Activated CD4-positive, alpha-beta T cell treated with anti-CD3 and anti-CD28 coated beads for 24 hours (primary cell): ENCODE measurements at places on chromosomes 5 and 9.

DNA sequence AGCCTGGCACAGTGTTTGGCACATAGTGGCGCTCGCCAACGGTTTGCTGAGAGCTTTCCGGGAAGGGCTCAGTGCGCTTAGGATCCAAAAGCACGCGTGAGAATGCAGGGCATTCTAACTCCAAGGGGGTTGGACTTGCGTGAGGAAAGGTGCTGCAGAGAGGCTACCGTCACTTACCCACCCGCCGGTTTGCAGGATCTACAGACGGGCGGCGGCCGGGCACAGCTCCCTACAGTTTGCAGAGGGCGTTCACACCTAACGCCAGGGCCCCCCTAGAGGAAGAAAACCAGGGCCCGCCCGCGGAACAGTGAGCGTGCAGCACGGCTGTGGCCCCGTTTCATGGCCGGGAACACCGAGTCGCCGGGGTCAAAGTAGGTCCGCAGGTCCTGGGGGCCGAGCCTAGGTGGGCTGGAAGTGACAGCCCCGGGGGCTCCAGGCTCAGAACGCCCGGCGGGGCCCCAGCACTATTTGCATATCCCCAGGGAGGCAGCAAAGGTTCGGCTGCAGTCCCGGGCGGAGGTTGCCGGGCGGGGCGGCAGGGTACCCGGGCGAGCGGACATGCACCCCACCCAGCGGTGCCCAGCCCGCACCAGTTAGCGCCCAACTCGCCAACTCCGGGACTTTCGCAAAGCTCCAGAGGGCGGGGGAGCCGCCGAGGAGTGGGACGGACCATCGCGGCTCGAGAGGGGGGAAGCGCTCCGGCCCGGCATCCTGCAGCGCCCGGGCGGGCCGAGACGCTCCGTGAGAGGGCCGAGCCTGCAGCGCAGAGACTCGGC lies 526 bp upstream of the GALNT10 start:
- peak; percentile 53 for DNase-seq

DNA sequence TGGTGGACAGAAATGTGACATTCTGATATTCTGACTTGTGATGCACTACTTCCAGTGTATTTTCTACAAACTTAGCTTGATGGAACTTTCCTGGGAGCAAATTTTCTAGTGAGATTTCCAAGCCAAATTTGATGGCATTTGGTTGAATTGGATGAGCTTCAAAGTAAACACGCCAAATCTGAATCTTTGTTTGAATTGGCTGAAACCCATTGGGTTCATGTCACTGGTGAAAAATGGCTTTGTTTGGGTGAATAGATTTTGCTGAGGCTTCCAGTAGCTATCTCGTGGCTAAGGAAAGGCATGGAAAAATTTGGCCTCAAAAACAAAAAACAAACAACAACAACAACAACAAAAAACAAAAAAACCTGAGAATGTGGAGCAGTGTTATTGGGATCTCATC lies 271.1 kb upstream of the RPS23 start:
- no peak for DNase-seq

GRCh38 chr5:79510638-79511037 lies 3.3 kb downstream of the HOMER1 start:
- DNase-seq, result no peak

GRCh38 chr9:6833518-6834192 lies 75.9 kb downstream of the KDM4C start:
- no peak for DNase-seq

- DNase-seq, result no peak
These were observed 484.9 kb downstream of the BNC2 start for GRCh38 chr9:16385590-16385989.

- no peak for DNase-seq
These were observed 624.2 kb upstream of the ZNF608 start for GRCh38 chr5:125370461-125371205.

DNA sequence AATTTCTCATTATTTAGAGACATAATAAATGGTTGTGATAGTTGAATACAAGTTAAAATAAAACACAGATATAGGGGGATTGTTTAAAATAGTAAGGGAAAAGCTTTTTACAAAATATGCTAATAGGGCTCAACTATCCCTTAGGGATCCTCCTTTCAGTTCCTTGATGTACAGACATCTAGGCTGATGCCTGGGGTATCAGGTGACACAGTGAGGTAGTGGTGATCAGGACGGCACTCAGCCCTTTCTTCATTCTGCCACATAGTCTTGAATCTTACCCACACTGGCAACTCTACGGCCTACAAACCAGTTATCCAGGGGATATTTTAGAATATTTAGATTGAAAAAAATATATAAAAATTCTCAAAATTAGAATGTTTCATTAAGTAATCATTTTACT lies 12.5 kb upstream of the SLC35D2 start:
- no peak for DNase-seq

GRCh38 chr5:2841208-2841607 lies 89.7 kb upstream of the IRX2 start:
- DNase-seq, result no peak

GRCh38 chr5:175548626-175549311 lies 70.4 kb downstream of the SFXN1 start:
- DNase-seq, result no peak

DNA sequence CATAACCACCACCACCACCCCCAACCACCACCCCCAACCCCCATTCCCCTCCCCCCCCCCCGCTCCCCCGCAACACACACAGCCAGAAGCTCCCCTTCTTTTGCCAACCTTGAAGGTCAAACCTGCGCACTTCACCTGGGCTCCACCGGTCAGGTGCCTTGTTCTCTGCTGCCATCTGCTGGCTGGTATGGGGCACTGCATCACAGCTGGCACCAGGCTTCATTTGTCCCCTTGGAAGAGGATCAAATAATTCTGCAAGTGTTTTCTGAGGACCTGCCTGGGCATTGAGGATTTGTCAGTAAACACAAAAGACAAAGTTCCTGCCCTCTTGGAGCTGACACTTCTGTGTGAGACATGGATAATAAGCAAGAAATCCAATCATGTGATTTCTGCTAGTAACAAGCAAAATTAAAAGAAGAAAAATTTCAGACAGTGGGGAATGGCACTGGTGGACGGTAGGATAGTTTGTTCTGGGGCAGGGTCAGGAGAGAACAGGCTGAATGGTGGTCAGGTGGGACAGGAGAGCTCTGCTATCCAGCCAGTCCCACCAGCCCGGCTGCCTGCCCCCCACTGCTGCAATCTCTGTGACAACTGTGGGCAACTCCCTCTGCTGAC lies 55.6 kb upstream of the LMX1B start:
- DNase-seq, result peak; percentile 49

DNA sequence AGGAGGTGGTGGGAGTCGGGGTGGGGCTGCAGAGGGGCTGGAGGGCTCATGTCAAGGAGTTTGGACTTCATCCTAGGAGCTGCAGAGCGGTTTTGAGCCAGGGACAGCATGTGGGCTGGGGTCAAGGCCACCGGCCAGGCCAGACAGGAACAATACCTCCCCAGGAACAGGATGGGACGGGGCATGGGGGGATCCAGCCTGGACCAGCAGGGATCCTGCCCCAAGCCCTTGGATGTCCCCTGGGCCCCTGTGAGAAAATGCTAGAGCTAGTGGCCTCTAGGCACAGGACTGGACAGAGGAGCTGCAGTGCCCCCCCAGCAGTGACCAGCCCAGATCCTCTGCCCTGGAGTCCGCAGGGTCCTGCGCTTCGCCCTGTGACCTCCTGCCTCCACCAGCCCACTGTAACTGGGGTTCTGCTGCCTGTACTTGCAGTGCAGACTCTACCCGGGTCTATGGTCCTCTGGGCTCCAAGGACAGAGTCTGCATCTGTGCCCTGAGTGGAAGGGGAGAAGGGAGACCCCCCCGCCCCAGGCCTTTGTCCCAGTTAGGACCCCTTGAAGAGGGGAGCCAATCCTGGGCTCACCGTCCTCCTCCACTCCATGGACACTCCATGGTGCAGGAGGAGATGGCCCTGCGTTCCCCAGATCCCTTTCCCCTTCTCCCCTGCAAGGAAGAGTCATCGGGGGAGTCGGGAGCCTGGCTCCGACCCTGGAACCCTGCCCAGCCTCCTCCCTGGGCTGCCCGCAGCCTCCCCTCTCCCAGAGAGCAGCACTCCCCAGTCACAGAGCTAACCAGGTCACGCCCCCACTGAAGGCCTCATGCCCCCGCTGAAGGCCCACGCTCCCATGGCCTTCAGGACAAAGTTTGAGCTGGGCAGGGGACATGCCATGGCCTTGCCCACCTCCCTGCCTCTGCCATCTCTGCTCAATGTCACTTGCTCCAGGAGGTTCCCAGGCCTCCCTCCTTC lies 3.0 kb upstream of the MXD3 start:
- no peak for DNase-seq

GRCh38 chr5:132675936-132676689 lies 2.3 kb downstream of the IL4 start:
- no peak for DNase-seq

DNA sequence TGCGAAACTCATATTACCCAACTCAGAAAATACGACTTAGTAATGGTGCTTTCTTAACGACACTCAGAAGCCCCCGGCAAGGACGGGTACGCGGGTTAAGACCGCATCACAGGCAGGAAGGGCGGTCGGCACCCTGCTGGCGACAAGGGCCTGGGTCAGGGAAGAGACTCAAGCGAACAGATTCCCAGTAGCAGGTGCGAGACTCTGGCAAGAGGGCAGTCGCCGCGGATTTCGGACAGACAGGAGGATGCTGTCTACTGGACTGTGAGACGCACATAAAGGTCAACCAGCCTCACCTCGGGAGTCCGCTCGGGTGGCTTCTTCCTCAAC lies 398 bp downstream of the RAPGEF6 start:
- peak; percentile 23 for DNase-seq

DNA sequence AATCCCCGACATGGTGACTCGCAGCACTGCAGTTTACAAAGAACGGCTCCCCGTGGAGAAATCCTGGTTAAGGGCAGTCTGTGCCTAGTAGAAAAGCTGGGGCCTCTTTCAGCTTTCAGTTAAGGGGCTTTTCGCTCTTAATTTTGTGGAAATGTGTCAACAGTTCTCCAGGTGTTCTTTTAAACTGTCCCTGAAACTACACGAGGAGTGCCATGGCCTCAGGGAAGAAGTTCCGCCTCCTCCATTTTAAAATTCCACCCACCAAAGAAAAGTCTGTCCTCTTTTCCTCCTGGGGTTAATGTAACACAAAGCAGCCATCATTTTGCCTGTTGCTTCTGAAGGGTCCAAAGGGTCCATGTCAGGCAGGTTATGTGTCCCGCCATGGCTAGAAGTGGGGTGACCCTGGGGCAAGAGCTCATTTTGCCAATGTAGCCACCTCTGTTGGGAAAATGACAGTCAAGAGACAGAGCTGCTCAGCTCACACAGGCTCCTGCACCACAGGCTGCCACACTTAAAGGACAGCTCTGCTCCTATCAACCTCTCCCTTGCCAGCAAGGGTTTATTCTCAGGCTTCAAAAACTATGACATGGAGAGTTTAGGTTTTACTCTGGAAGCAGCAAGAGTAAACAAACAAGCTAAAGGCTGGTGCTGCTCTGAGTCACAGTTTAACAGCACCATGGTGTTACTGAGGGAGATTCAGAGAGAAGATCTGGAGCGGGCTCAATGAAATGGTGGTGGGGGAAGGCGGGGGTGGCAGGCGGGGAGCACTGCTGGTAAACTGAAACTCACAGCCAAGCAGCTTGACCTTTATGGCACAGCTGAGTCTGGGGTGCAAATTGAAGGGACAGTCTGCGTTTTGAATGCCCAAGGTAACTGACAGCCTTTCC lies 3.2 kb downstream of the WHRN start:
- DNase-seq, result no peak

DNA sequence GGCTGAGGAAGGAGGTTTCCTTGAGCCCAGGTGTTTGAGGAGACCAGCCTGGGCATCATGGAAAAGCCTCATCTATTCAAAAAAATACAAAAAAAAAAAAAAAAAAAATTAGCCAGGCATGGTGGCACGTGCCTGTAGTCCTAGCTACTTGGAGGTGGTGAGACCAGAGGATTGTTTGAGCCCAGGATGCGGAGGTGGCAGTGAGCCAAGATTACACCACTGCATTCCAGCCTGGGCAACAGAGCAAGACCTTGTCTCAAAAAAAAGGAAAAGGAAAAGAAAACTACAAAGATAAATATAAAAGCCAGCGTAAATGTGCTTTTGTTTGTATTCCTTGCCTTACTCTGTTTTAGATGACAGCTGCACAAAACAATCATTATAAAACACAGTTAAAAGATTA lies 2249.2 kb upstream of the C9orf72 start:
- no peak for DNase-seq

DNA sequence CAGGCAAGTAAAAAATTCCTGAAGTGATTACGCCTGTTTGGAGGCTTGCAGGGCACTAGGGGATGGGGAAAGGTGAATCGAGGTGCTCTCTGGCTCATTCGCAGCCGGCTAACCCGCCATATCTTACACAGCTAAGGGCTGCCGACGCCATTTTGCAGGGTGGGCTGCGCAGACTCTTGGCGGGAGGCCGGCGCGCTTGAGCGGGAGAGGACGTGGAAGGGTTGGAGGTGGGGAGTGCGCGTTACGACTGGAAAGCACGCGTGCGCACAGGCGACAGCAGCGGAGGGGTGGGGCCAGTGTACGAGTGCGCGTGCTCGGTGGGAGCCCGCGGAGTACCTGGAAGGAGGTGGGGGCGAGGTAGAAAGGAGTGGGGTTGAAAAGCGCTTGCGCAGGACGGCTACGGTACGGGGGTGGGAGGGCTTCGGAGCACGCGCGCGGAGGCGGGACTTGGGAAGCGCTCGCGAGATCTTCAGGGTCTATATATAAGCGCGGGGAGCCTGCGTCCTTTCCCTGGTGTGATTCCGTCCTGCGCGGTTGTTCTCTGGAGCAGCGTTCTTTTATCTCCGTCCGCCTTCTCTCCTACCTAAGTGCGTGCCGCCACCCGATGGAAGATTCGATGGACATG lies at the start of gene NPM1:
TSS of gene NPM1 (plus strand) at position 505 of the 625 bp plus-strand sequence. CDS start at position 605, 100 bp downstream.
- DNase-seq, result peak; percentile 94
